SJSA1 (cell line): ENCODE measurements at places on chromosomes 7 and 10.

DNA sequence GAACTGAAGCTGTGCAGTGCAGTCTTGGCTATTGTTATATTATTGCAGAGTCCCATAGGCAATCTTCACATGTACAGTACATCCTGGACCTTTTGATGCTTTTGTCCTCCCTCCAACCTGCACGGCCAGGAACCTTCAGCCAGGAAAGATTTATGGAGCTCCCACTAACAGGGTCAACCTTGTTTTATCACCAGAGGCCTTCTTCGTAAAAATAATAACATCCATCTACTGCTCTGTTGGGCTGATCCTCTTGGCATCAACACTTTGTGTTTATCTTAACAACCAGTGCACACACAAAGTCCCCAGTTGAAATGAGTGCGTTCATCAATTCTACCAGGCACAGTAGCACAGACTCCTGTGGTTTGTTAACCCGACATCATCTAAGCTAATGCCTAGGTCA, 72.4 kb downstream of the AGMO start:
- no peak for DNase-seq

DNA sequence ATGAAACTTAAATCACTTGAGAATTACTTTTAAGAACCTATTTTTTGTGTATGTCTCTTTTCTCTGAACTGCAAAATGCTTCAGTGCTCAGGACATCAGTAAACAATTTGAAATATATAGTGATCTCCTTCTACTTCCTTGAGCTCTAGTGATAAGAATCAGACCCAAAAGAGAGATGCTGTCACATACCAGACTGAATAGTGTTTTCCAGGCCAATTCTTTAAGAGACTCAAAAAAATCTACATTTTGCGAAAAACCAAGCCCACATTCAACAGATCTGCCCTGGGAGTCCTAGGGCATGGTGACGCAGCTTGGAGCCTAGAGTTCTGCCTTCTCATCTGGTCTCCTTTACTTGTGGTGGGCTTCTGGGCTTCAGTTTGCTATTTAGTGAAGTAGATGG, 72.1 kb upstream of the SLC13A1 start:
- DNase-seq, result no peak

- no peak for DNase-seq
These were observed 73.8 kb upstream of the PRLHR start for GRCh38 chr10:118669020-118669791.

DNA sequence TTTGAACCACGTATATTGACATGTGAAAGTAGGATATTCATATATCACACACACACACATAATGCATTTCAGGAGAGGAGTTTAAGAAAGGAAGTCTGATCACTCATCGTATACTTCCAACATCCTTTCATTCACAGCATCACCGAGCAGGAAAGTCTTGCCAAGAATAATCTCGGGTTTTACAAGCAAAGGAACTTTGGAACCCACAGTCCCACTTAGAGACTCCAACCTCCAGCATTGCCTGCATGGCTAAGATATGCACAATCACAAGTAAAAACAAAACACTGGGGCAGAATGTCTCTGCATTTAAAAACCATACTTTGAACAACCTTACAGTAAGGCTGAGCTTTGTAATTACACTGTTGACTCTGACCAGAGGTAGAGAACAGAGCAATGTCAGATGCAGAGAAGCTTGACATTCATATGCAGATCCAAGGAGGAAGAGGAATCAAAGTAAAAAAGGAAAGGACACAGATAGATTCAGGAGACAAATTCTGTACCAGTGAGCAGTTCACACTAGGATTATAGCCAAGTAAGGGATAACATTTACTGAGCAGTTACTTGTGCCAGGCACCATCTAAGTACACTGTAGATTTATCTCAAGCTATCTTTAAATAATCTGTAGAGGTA, 14.8 kb downstream of the THSD7A start:
- DNase-seq, result no peak

GRCh38 chr10:52818019-52818418, 45.4 kb upstream of the MBL2 start:
- DNase-seq, result no peak

GRCh38 chr10:95181726-95182125, 12.3 kb upstream of the ACSM6 start:
- no peak for DNase-seq

DNA sequence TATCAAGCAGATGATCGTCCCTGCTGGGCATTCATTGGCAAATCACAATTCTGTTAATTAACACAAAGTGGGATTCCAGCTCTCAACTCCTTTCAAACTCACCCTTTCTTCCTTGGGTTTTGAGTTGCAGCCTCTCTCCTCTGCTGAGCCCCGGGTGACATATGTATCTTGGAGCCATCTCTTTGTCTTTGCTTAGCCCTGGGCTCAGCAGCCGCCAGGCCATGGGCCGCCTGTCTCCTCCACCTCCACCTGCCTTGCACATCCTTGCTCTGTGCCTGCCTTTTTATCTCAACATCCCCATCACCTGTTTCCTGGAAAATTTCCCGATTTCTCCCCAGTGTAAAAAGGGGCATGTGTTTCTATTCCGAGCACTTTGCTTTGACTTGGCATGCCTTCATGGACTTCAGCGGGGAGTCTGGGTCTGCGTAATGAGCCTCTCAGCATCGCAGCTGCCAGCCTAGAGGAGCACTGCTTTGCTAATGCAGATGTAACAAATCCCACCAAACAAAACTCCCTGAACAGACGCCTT, 141.3 kb upstream of the AGK start:
- no peak for DNase-seq

- no peak for DNase-seq
These were observed 63.5 kb upstream of the VKORC1L1 start for GRCh38 chr7:65809259-65809981.

GRCh38 chr10:113681533-113682470, 2.1 kb downstream of the CASP7 start:
- DNase-seq, result no peak

GRCh38 chr10:88409236-88409635, 173.9 kb downstream of the RNLS start:
- DNase-seq, result no peak

- no peak for DNase-seq
These were observed 201.5 kb upstream of the GNAI1 start for GRCh38 chr7:79933144-79933543.

- no peak for DNase-seq
These were observed 57.2 kb upstream of the ARID5B start for GRCh38 chr10:61844116-61844822.

DNA sequence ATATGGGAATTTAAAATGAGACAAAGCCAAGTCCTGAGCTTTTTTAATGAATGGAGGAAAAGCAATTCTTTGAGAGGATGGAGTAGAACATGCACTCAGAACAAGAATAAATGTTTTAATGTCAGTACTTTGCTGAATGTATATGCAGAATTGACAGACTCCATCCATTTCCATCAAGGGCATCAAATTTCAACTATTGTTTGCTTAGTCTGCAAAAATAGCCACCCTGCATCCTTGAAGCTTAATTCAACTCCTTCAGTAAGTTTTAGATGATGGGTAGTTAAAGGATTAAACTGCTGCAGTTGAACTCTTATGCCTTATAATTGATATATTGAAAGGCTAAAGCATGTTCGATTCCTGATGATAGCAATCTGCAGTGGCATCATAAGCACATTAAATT, 99.7 kb upstream of the IFRD1 start:
- DNase-seq, result no peak

DNA sequence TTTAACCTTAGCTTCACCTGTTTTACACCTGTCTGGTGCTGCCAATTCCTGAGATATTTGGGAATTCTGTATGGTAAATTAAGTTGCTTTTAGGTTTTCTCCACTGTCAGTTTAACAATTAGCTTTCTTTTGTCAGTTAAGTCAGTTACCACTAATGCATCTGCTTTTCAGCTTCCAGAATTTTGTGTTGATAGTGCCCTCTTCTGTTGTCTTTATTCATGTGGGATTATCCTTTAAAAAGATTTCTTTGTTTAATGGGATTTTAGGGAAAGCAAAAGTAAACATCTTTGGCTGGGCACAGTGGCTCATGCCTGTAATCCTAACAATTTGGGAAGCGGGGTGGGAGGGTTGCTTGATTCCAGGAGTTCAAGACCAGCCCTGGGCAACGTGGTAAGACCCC, 8.1 kb downstream of the TFAM start:
- no peak for DNase-seq

DNA sequence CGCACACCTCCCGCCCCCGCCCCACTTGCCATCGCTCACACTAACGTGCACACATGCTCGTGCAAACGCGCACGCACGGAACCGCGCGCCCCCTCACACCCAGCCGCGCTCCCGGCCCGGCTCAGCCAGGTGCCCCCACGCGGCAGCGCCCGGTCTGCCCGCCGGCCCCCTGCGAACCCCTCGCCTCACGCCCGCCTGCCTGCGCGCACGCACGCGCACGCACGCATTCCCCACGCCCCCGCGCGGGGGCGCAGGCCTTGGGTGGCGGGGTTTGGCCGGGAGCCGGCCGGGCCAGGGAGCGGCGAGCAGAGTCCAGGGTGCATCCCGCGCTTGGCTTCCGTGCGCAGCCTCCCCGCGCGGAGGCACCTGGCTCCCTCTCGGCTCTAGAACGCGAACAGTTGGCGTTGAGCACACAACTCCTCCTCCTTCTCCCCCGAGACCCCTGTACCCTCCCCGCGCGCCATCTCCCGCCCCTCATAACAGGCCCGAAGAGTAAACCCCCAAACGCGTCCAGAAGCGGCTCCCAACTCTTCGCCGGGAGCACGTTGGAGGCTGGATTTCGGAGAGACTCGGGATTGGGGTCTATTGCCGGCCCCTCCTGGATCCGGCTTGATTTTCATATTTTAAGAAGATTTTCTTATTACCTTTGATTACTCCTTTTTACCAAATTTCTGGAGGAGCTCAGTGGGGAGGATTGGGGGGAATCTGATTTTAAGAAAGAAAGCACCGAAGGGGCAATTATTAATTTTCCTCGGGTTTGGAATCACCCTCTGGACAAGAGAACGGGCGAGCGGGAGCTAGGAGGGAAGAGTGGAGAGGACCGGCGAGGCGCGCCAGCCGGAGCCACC, 527 bp upstream of the SORCS3 start:
- no peak for DNase-seq
